ENCODE measurements at places on chromosomes 5 and 9.

- peak; percentile 54 for DNase-seq
Measured at GRCh38 chr5:168706655-168707069, 127.5 kb upstream of the PANK3 start.

DNA sequence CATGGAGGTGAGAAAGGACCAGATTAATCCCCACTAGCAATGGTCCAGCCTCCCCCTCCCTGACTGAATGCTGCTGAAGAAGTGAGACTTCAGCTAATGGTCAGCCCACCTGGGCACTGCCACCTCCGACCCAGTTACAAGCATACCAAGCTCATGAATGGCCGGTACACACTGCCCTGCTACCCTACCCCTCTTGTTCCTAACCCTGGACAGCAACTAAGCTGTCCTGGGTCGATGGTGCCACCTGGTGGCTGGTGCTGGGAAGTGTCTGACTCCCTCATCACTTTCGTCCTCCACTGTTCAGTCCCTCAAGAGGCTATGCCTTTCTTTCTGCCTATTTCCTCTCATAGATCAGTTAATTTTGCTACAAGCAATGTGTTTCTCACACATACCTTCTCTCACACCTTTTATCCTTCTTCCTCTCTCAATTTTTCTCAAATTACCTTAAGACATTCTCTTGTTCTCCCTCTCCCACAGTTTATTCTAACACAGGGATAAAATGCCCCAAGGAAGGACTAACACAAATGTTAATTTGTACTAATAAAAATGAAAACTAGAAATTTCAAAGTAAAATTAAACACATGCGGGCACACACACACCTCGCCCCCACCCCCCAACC, 42.4 kb downstream of the PAX5 start:
- DNase-seq: peak; percentile 23

DNA sequence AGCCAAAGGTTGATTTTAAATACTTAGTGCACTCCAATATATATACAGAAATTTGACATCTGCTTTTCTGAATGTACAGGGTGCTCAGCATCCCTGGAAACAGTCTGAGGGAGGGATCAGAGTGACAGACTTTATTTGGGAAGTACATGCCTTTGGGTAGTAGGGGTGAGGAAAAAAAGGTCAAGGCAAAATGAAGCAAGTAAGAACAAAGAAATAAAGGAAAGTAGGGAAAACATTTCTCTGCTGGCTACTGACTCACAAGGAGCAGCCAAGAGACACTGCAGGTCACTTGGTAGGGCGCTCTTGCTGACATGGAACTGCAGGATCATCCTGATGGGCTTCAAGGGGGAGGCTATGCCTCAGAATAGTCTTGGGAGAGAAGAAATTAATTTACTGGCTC, 380.9 kb downstream of the RAB3C start:
- DNase-seq: no peak

GRCh38 chr5:114243281-114243971, 118.4 kb upstream of the KCNN2 start:
- DNase-seq: no peak

DNA sequence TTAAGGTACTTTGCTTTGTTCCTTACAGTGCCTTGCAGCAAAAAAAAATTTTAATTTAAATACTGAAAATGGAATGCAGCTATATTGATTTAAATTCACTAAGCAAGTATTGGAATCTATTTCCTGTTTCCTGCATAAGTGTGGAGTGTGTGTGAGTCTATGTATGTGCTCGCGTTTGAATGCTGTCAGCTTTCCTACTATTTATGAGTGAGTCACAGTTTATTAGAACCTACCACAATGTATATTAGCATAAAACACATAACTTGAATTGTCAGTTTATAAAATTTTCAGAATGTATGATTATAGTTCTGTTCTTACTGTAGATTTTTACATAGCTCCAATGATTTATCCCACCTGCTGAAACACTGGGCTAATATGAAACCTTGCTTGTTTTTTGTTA, 302.1 kb downstream of the NR2F1-AS1 start:
- DNase-seq: peak; percentile 48

GRCh38 chr5:179749857-179750508, 17.4 kb downstream of the MAML1 start:
- no peak for DNase-seq
